ENCODE measurements at places on chromosomes 3 and 15. TPM values are rescaled to one million over a fixed set of nuclear protein-coding genes. Genes with fewer than 3 reads are reported as not detected.

STRA6 gene
- 0.54 TPM for total RNA-seq

PTPRG gene
- 32.1 TPM for total RNA-seq

CTXN2 gene
- total RNA-seq: not detected

CHST13 gene
- 0.91 TPM for total RNA-seq

OSBPL10 gene
- total RNA-seq: 25.8 TPM

ATP13A5 gene
- not detected for total RNA-seq

RLBP1 gene
- 0.12 TPM for total RNA-seq

GOLGA8N gene
- 2.4 TPM for total RNA-seq

RHOV gene
- total RNA-seq: 6.0 TPM

SCG5 gene
- 1.7 TPM for total RNA-seq

EPM2AIP1 gene
- 8.7 TPM for total RNA-seq

CCR1 gene
- 0.10 TPM for total RNA-seq

ECE2 gene
- not detected for total RNA-seq

PLSCR5 gene
- not detected for total RNA-seq

C3orf52 gene
- 14.3 TPM for total RNA-seq

DPPA2 gene
- not detected for total RNA-seq

PDZRN3 gene
- total RNA-seq: 0.17 TPM

MCTP2 gene
- 12.9 TPM for total RNA-seq

SLC6A11 gene
- not detected for total RNA-seq

STAB1 gene
- total RNA-seq: 0.44 TPM

CCR2 gene
- not detected for total RNA-seq

STAC gene
- total RNA-seq: not detected

MORC1 gene
- total RNA-seq: not detected

ZBBX gene
- total RNA-seq: 0.81 TPM

PLD1 gene
- total RNA-seq: 8.4 TPM

ANKUB1 gene
- not detected for total RNA-seq

UBAP1L gene
- total RNA-seq: 4.0 TPM

SLC6A20 gene
- total RNA-seq: 0.89 TPM

SEMA5B gene
- 0.15 TPM for total RNA-seq

TMEM207 gene
- not detected for total RNA-seq

CPLX3 gene
- not detected for total RNA-seq

IGSF11 gene
- not detected for total RNA-seq

ATP8B4 gene
- total RNA-seq: 0.25 TPM

ZDHHC23 gene
- total RNA-seq: 22.8 TPM

SPATA12 gene
- total RNA-seq: 0.22 TPM

UTS2B gene
- total RNA-seq: 0.59 TPM

ADAMTS9 gene
- 0.05 TPM for total RNA-seq

PRR20G gene
- total RNA-seq: 0.30 TPM

ISLR gene
- 0.12 TPM for total RNA-seq

PYGO1 gene
- total RNA-seq: 0.34 TPM

WNT5A gene
- total RNA-seq: 0.15 TPM

IL17RE gene
- total RNA-seq: 14.3 TPM

CDHR4 gene
- total RNA-seq: not detected

ZMAT3 gene
- 12.1 TPM for total RNA-seq

CLK3 gene
- 79.3 TPM for total RNA-seq

VGLL3 gene
- total RNA-seq: 0.10 TPM

GOLIM4 gene
- total RNA-seq: 10.6 TPM

FGF7 gene
- 0.49 TPM for total RNA-seq

RARB gene
- total RNA-seq: not detected

WDR93 gene
- 0.42 TPM for total RNA-seq

GPR62 gene
- not detected for total RNA-seq

C3orf22 gene
- total RNA-seq: not detected

MAP6D1 gene
- 5.3 TPM for total RNA-seq

JMJD7 gene
- total RNA-seq: 13.5 TPM

ZNF501 gene
- total RNA-seq: 0.12 TPM

UBE2E2 gene
- 21.4 TPM for total RNA-seq

GPR149 gene
- total RNA-seq: not detected

NAALADL2 gene
- 2.9 TPM for total RNA-seq

Data from HCT116 (cell line).